ENCODE measurements at places on chromosomes 1 and 21.

DNA sequence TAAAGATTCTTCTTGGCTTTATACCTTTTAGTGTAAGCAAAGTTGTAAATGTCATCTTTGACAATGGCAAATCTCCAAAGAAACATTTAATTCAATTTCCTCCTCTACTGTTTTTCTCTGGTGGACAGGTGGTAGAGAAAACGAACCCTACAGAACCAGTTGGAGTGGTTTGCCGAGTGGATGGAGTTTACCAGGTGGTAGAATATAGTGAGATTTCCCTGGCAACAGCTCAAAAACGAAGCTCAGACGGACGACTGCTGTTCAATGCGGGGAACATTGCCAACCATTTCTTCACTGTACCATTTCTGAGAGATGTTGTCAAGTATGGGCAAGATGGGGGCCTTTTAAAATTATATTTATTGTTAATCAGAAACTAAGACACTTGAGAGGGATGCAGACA, 25.8 kb downstream of the UAP1 start:
- DNase-seq: no peak

DNA sequence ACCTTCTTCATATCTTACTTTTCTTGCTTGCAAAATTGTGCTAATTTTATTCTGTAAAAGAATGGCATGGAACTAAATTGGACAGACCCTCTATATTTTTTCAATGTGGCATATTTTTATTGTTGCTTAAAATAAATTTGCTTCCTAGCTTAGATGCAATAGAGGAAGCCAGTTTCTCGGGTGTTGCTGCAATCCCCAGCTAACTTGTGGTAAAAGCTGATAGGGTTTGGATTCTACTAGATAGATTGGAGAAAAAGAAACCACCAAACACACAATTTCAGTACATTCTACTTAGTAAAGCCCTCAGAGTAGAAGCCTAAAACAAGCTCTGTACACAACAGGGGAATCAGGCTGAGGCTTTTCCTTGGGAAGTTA, 49.5 kb upstream of the GCLM start:
- no peak for DNase-seq

- DNase-seq: no peak
Observed at GRCh38 chr1:161215076-161215475, at the start of gene FCER1G. Gene FCER1G, plus strand, starts transcription at chr1:161215295. Its CDS starts 27 bp downstream, at chr1:161215322.

GRCh38 chr1:225063722-225064121, 134.2 kb downstream of the DNAH14 start:
- no peak for DNase-seq

DNA sequence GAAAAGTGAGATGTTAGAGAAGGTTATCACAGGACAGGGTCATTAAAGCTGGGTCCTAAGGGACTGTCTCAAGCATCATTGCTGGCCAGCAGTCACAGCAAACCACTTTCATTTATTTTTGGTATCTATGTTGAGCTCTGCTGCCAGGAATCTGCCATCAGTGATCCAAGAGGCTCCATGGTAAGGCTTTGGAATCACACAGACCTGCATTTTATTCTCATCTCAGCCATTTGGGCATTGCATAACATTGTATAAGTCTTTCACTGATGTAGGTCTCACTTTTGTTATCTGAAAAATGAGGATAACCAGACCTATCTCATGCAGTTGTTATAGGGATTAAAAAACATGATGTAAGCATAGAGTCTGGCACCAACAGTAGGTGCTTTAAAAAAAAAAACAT, 77.5 kb downstream of the OMA1 start:
- no peak for DNase-seq

- no peak for DNase-seq
Observed at GRCh38 chr1:3465091-3465934, 10.8 kb downstream of the ARHGEF16 start.

DNA sequence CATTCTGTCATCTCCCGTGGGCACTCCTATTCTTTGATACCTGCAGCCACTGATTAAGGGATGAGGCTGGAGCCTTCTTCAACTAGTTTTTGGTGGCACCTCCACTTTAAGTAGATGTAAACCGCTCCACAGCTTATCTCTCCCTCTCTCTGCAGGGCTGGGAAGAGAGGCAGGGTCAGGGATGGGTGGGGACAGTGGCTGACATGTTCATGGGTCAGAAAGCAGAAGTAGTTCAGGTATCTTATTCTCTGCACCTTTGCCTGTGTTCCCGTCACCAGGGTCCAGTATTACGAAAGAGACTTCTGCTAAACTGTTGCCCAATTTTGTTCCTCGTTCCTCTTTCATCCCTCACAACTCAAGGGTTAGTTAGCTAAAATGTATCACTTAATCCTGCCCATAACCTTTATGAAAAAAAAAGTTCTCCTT, 51.7 kb upstream of the EDEM3 start:
- DNase-seq: no peak

DNA sequence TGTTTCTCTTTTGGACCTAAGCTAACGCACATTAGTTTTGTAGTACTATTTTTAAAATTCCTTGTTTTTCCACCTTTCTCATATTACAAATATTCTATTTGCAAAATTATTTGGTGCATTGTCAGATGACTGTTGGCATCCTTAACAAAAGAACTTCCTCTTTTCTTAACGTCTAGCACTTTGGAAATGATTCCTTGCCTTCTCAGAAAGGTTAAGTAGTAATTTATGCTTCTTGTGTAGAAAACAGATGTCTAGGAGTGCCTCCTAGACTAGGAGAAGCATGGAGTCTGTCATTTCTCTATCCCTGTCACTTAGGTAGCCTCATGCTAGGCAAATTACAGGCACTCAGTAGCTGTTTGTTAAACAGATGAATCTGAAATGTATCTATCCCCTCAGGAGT, 64.4 kb downstream of the HSPA13 start:
- DNase-seq: no peak

DNA sequence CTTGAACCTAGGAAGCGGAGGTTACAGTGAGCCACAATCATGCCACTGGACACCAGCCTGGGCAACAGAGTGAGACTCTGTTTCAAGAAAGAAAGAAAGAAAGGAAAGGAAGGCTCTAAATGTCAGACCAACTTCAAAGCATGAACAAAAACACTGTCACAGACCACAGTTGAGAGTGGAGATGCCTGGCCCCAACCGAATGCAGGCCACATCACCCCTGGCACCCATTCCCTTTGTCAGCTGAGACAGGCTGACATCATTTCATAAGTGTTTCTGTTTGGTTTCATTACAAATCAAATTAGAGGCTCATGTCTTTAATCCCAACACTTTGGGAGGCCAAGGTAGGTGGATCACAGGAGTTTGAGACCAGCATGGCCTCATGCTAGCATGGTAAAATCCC, 28.6 kb upstream of the NADK start:
- no peak for DNase-seq

GRCh38 chr1:111834956-111835355, 79.3 kb downstream of the DDX20 start:
- no peak for DNase-seq

- no peak for DNase-seq
Observed at GRCh38 chr1:47184090-47184821, 5.6 kb downstream of the PDZK1IP1 start.

GRCh38 chr1:163650624-163651023, 328.9 kb downstream of the NUF2 start:
- no peak for DNase-seq

- DNase-seq: no peak
Observed at GRCh38 chr1:223811634-223812101, 34.1 kb downstream of the TP53BP2 start.

- DNase-seq: no peak
Observed at GRCh38 chr1:27290581-27290980, 31.4 kb upstream of the TMEM222 start.

GRCh38 chr1:38064197-38064903, 17.8 kb upstream of the POU3F1 start:
- DNase-seq: no peak

GRCh38 chr1:36203554-36204346, 20.5 kb upstream of the THRAP3 start:
- no peak for DNase-seq

- no peak for DNase-seq
Observed at GRCh38 chr1:241045659-241046058, 311.3 kb downstream of the RGS7 start.

DNA sequence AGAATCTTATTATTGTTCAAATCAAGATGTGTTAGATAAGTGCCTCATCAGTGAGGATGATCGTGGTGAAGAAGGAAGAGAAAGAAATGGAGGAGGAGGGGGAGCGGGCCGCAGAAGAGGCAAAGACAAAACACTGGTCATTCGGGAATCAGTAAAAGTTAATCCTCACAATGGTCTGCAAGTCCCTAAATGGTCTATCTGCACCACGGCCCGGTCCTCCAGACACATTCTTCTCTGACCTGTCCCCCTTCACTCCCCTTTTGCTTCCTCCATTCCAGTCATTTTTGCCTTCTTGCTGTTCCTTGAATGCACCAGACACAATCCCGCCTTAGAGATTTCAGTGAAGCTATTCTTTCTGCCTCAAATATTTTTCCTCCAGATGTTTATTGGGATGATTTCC, 240.1 kb upstream of the ADGRL2 start:
- DNase-seq: no peak

GRCh38 chr1:26114165-26114927, 2.7 kb downstream of the PDIK1L start:
- no peak for DNase-seq

DNA sequence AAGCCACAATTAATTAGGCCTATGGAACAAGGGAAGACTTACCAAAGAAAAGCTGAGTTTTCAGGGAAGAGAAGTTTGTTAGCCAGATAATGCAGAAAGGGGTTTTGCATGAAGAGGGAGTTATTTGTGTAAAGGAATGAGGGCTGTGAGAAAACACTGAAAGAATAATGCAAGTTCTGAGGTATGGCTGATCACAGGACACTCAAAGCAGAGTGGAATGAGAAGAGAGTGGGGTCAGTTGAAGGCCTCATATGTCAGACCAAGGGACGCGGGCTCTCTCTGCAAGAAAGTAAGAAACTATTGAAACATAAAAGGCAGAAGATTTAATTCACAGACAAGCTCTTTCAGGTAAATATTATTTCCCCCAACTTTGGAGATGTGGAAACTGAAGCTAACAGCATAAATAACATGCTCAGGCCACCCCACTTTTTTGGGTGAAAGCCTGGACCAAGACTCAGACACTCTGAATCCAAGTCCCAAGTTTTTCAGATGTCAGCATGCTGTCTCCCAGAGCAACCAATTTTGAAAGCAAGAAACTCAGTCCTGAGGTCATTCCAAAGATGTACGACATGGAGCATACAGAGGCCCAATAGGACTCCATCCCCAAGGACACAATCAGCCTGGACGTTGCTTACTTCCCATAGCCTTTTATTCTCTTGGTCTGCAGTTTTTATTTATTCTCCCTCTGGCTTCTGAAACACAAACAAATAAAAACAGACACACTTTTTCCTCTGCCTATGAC, 47.3 kb upstream of the FGGY start:
- no peak for DNase-seq

Data from cortex of kidney (tissue), 1 donor.